Activated T-cell treated with anti-CD3 and anti-CD28 coated beads for 48 hours (primary cell): ENCODE measurements at places on chromosomes 3 and 15.

DNA sequence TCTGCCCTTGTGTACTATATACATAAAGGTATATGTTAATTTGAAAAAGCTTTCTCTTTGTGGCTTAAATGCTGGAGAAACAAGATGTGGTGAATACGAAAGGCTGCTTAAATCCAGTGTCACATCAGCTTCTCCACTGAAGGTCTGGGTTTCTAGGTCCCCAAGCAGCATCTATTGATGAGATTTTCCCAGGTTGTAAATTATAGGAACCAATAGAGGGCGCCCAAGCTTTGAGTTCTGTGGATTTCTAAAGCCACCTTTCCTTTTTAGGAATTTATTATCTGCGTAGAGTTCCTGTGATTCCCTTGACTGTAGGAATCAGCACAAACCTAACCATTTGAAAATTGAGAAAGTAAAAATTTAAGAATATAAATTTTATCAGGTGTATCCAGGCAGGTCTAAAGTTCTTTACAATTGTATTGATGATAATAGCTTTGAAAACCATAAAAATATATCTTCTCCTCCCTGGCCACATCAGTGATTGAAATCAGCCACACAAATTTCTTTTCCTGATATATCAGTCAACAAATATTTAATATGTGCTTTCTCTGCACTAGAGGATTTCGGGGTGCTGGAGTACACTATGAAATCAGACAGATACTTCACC, 88.3 kb upstream of the ADAMTSL3 start:
- DNase-seq: no peak

- no peak for DNase-seq
Measured at GRCh38 chr15:70192041-70192440, 94.3 kb upstream of the TLE3 start.

- DNase-seq: no peak
Measured at GRCh38 chr3:135033737-135034136, 238.7 kb downstream of the EPHB1 start.

- no peak for DNase-seq
Measured at GRCh38 chr3:154013736-154014135, 107.5 kb upstream of the ARHGEF26 start.

DNA sequence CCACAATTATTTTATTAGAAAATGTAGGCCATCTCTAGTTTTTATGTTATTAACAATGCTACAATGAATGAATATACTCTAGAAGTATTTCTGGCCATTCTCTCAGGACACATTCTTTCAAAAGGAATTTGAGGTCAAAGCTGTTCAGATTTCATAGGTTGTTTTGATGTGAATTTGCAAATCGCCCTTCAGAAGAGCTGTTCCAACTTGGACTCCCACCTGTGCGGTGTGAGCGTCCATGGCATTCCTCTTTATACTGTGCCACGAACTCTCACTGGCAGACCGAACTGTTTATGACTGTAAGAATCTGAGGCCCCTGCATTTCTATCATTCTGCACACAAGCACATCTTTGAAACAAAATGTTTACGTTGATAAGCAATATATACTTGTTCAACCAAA, 18.6 kb upstream of the SLC24A5 start:
- DNase-seq: no peak

DNA sequence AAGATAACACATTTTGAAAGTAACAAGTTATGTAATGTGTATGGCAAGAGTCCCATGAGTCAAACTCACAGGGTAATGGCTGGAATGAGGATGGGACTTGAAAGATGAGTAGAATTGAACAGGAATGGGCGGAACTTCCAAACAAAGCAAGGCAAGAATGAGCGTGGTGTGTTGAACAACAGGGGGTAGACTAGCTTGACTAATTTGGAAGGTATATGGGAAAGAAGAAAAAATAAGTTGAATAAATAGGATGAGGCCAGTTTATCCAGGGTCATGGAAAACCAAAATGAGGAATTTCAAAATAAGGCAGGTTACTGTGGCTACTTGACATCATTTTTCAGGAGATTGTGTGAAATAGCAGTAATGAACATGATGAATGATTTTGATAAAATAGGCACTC, 2.5 kb upstream of the DPH6 start:
- DNase-seq: no peak

DNA sequence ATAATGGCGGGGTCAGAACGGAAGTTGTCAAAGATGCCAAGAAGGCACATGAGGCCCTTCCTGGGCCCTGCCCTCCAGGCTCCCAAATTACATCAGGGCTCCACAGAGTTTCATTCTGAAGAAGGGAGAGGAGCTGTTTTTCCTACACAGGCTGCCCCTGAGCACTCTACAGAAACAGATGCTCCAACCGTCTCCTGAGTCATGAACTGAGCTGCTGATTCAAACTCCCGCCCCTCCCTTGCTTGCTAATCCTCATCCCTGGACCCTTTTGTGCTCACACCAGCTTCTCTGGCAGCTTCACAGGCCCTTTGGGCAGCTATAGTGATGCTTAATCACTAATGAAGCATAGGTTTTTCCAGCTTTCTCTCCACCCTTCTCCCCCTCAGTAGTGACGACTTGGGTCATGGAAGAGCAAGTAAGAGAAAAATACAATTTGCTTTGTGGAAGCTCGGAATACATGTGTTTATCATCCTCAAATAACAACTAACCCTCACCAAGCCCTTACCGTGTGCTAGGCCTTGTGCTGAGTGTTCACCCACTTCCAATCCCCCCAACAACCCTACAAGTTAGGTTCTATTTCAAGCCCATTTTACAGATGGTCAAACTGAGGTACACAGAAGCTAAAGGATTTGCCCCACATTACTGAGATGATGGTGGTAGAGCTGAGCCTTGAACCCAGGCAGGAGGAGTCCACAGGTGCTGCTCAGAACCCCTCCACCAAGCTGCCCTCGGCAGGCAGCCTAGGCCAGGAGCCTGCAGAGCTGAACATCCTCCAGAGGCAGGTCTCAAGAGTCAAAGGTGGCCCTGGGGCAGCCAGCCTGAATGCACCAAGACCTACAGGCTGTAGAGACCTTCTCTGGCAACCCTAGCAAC, 21.9 kb downstream of the MEGF11 start:
- no peak for DNase-seq

DNA sequence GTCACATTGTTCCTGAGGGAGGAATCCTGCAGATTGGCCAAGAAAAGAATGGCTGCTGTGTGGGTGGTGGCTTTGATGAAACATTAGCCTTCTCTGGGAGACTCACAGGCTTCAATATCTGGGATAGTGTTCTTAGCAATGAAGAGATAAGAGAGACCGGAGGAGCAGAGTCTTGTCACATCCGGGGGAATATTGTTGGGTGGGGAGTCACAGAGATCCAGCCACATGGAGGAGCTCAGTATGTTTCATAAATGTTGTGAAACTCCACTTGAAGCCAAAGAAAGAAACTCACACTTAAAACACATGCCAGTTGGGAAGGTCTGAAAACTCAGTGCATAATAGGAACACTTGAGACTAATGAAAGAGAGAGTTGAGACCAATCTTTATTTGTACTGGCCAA, 6.1 kb downstream of the PTX3 start:
- DNase-seq: no peak

GRCh38 chr3:172029425-172030098, 9.8 kb upstream of the FNDC3B start:
- DNase-seq: no peak

GRCh38 chr15:84727429-84727828, 11.5 kb upstream of the SEC11A start:
- DNase-seq: no peak

DNA sequence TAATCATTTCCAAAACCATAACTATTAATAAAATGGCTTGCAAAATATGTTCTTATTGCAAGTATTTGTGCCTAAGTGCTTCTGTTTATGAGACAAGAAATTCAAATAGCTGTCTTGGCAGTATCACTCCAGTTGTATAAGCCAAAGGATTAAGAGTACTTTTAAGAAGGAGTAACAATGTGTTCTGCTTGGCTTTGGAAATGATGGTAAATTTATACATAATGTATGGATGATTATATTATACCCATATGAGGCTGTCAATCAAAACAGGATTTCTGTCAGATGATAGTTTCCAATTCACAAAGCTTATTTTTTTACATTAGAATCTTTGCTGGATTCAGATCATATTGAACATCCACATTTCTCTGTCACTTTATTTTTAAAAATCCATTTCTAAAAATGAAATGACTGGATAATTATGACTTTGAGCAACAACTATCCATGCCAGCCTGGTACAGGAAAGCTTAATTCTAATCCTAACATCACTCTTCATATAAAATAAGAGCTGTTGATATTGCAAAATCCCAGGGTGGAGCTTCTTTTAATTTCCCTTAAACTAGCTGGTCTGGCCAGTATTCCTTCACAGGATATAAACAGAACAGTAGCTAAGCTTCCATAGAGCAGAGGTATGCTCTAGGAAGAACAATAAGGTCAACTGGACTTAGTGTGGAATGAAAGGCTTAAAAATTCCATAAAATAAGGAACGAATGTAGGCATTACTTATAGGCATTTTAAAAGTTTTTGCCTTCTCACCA, 30.0 kb upstream of the ZNF280D start:
- no peak for DNase-seq
